Bronchial epithelial cell (primary cell): ENCODE measurements at places on chromosomes 1 and 21.

DNA sequence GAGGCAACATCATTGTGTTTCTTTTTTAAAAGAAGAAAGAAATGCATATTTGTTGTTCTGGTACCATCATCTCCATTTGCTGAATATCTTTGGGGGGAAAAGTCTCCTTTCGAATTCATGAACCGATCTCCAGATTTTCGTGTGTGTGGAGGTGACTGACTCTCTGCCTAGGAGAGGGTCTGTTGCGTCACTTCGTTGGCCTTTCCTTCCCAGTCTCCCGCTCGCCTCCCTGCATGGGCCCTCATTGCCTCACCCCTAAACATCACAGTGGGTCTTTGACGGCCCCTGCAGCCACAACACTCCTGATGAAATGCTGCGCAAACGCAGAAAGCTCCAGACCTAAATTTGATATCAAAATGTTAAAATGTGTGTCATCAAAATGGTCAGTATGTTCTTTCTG lies 103.2 kb upstream of the RALGPS2 start:
- no peak for DNase-seq

- no peak for DNase-seq
Observed at GRCh38 chr1:241808265-241808664, 39.7 kb upstream of the EXO1 start.

- DNase-seq = no peak
Observed at GRCh38 chr1:164664127-164664526, 105.1 kb downstream of the PBX1 start.

- no peak for DNase-seq
Observed at GRCh38 chr1:157984469-157984868, 9.0 kb upstream of the KIRREL1 start.

GRCh38 chr1:203268901-203269653 lies 36.2 kb upstream of the BTG2 start:
- DNase-seq = peak; percentile 73

GRCh38 chr21:46120301-46121285 lies 22.7 kb downstream of the COL6A2 start:
- DNase-seq = no peak
